ENCODE measurements at places on chromosomes 5 and 9.

DNA sequence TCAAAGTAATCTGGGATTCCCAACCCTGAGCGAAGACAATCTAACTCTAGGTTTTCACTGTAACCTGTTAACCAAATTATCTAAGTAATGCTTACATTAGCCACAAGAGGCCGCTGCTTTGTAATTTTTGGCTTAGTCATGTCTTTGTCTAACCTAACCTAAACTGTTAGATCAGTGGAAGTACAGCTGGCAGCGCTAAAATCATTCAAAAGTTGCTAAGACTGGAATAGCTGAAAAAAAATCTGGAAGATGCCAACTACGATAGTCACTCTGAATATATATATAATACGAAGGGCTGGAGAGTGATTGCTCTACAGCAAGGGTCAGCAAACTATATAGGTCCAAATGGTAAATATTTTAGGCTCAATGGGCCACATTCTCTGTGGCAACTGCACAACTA is 60.2 kb downstream of the FBXO38 start:
- DNase-seq = peak; percentile 89

DNA sequence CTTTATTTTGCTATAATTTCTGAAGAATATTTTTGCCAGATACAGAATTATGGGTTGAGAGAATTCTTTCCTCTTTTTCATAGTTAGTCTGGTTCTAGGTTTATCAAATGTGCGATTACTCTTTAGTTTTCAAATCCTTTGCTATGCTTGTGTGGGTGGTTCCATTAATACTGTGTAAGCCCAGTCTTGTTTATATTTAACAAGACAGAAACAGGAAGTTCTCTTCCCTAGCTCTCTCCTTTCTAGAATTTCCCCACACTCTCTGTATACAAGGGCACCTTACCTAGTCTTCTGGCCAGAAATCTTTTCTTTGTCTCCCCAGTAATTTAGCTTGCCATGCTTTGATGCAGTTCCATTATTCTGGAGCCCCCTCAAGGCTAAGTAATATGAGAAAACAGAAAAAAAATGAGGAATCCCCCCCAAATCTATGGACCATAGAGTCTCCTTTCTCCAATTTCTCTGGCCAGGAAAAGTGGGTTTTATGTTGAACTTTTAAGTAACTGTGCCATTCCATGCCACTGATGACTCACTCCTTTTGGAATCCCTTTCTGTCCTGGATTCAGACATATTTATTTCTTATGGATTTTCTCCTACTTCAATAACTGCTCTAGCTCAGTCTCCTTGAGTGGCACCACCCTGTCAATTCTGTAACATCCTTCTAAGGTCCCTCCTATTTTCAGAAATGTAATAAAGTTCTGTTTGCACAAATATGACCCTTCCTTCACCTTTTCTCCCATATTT is 1714.1 kb downstream of the EFNA5 start:
- no peak for DNase-seq

GRCh38 chr5:157290156-157290980 is 24.4 kb downstream of the CYFIP2 start:
- DNase-seq = no peak

DNA sequence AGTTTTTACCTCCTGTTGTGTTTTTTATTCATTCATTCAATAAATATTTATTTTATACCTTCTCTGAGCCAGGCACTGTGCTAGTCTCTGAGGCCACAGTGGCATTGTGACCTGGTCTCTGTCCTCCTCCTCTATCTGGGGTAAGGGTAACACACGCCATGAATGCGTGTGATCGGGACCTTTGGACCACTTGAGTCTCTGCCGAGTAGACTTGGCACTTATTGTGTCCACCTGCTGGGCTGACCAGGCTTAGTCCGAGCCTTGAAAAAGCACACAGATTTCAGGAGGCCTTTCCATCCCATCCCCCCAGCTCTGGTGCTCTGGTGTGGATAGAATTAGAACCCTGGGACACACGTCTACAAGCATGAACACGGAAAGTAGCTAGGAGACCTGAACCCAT is 58.7 kb downstream of the ERGIC1 start:
- no peak for DNase-seq

GRCh38 chr9:131598121-131598520 is 52.8 kb downstream of the PRRT1B start:
- DNase-seq = peak; percentile 31

- DNase-seq = no peak
These were observed 35.9 kb upstream of the HK3 start for GRCh38 chr5:176935017-176935416.

- no peak for DNase-seq
These were observed 1709.0 kb upstream of the WWC1 start for GRCh38 chr5:166582416-166582815.

DNA sequence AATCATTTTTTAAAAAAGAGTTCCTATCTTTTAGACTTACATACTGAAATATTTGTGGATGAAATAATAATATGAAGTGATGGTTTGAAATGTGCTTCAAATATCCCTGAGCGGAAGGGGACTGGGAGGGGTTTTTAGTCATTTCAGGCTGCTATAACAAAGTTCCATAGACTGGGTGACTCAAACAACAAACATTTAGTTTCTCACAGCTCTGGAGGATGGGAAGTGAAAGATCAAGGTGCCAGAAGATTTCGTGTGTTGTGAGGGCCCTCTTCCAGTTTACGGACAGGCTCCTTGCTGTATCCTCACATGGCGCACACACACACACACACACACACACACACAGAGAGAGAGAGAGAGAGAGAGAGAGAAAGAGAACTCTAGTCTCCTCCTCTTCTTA is 27.1 kb upstream of the TEX10 start:
- peak; percentile 14 for DNase-seq

GRCh38 chr9:129885670-129886106 is 50.4 kb downstream of the USP20 start:
- peak; percentile 99 for DNase-seq

DNA sequence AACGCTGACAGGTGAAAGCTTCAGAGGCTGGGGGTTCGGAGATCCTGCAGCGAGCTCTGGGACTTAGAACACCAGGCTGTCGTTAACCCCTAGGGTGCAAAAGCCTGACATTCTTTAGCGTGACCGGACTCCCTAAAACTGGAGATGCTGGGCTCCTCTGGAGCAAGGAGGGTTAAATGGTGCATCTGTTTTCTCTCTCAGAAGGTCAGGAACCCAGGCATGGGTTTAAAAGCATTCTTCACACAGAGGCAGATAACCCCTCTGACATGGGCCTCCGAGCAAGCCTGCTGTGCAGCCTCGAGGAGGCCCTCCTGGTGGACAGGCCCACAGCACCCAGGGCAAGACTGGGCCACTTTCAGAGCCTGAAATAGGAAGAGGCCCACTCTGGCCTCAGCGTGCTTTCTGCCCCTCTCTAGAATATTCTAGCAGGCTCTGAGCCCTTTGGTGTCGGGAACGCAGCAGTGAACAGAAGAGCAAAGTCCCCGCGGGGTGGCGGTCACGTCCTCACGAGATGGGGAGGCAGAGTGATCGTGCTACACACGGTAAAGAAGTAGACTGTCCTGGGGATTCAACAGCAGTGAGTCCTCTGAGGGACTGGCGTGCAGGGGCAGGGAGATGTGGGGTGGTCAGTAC is 124.8 kb downstream of the COL23A1 start:
- DNase-seq = no peak

GRCh38 chr9:34503406-34503805 is 19.4 kb downstream of the ENHO start:
- DNase-seq = peak; percentile 38

DNA sequence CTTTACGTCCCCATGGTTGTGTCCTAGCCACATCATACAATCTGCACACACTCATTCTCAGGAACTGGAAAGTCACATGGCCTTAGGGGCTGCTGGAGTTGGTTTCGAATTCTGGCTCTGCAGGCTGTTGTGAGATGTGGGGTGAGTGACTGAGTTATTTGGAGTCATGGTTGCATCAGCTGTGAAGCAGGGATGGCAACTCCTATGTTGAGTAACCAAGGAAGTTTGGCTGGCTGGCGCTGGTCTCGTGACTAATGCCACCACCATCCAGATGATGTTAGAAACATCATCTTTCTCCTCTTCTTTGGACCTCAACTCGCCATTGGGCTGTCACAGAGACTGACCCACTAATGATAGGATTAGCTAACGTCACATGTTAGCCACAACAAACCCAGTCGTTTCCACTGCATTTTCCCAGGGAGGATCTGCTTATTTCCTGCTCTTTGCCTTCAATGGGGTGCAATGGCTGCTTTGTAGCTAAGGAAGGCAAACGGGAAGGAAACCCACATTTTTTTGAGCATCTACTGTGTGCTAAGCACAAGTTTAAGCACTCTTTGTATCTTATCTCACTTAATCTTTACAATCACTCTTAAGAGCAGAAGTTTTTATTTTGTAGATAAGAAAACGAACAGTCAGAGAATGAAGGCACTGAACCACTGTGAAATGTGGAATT is 78.1 kb upstream of the UBTD2 start:
- DNase-seq = peak; percentile 92

DNA sequence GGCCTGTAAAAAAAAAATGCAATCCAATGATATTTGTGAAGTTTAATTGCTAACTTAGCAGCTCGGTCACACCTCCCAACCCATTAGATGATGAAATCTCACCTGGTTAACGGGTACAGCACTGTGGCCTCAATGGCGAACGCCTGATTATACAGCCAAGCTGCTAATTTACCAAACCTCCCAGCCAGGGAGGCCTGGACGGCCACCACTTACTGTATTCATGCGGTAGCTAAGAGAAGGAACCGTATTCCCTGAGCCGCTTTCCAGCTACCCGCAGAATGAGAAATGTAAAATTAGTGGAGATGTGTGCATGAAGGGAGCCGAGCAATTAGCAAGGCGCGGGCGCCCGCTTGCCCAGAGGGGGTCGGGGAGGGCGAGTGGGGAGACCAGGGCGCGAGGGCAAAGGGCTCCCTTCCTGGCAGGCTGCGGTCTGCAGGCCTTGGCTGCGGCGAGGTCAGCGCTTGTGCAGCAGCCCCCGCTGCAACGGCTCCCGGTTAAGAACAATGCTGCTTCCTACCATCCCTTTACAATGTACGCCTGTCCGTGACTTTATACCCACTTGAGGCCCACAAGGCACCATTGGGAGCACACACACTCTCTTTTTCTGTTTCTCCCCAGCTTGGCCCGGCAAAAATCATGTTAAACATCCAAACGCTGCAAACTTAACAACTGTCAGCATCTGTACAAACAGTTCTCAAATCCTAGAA is 70.4 kb upstream of the TBCA start:
- no peak for DNase-seq

DNA sequence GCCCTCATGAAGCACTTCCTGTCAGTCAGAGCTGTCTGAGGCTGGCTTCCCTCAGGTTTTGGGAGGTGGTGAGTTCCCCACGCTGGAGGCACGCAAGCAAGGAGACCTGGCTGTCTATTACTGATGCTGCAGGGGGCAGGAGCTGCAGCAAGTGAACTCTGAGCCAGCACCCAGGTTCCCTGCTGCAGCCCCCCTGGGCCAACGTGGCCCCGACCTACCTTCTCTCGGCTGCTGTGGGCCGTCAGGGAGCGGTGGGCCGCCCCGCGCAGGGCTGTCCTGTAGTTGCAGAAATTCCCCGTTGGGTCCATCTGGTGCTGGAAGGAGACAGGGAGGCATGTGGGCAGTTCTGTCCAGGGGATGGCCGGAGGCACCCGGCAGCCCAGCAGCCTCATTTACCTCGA is 46.8 kb upstream of the RNF130 start:
- peak; percentile 73 for DNase-seq

DNA sequence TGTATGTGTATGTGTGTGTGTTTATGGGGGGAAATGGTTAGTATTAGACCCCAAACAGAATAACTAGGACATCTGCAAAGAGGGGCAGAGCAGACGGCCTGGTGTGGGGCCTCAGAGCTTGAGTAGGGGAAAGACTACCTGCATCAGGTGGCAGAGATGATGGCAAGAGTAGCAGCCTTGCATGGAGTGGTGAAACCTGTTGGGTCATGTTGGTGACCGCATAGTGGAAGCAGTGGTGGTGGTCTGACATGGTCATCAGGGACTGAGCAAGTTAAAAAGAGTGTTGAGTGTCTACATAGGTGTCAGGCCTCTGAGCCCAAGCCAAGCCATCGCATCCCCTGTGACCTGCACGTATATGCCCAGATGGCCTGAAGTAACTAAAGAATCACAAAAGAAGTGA is 153.2 kb downstream of the FGF10 start:
- no peak for DNase-seq

DNA sequence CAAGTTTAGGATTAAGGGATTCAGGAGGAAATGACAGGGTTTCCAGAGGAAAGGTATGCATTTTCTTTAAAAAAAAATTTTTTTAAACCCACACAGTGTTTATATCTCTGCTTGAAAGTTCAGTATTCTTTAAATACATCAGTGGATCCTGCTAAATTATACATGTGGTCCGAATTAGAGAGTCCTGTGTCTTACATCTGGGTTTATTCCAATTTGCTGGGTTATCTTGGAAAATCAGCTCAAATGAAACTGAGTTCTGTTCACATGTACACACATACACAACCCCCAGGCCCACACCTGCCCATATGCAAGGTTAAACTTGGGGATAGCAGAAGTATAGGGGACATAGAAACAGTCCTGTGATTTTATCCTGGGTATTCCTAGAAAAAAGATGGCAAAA is 493.7 kb downstream of the ZNF608 start:
- peak; percentile 10 for DNase-seq

DNA sequence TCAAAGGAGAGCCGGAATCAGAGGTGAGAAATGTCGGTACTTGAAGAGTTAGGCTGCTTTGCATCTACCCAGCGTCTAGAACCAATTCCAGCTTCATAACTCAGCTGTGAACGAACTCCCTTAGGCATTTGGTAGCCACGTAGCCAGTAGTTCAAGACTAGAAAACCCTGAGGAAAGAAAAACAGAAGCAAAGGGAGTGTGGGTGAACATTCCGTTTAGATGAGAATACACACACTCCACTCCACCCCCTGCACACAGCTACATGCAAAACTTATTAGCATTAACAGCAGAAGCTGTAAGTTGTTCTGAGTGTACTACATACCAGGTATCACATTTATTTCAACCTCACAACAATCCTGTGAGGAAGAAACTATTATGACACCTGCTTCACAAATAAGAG is 78.3 kb downstream of the SMIM23 start:
- peak; percentile 91 for DNase-seq

DNA sequence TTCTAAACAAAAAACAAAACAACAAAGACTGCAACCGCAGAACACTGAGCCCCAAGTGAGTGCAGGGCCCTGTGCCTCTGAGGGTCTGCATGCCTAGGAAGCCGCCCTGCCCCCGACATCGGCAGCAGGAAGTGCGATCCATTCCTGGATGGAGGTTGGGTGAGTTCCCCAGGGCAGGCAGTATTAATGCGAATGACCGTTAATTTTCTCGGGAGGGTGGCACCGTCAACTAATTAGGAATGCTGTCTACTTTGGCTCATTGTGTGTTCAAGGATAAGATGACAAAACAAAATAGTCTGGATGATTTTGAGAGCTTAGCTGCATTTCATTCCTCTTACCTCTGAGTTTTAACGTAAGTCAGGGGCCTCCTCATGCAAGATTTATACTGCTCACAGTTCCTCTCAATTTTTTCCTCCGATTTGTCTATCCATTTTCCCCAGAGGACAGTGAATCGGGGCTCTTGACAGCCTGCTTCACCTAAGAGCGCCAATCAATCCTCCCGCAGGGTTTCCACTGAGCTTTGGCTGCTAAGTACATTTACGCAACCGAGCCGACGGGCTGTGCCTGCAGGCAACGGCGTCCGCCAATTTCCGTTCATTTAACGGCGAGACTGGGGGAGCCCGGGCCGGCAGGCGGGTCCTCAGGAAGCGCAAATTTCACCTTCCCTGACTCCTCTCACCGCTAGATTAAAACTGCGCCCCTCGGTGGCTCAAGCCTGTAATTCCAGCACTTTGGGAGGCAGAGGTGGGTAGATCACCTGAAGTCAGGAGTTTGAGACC is 2.9 kb upstream of the NXNL2 start:
- peak; percentile 89 for DNase-seq

Measured in osteoblast (primary cell).